ENCODE measurements at places on chromosomes 3 and 15.

DNA sequence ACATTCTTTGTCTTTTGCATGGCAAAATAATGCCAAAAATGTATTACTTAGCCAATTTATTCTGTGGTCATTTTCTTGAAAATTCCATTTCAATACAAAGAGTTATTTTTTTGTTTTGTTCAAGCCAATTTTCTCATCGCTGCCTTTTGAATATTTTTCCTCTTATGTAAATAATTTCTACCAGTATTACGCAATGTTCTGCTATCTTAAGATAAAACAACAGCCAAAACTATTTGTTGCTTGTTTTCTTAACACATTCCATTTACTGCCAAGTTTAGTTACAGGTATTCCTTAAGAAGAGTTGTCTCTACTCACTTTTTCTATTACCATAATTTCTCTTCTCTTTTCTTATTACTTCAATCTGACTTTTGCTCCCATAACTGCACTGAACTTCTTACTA, 163.1 kb downstream of the ROBO1 start:
- DNase-seq, result no peak

DNA sequence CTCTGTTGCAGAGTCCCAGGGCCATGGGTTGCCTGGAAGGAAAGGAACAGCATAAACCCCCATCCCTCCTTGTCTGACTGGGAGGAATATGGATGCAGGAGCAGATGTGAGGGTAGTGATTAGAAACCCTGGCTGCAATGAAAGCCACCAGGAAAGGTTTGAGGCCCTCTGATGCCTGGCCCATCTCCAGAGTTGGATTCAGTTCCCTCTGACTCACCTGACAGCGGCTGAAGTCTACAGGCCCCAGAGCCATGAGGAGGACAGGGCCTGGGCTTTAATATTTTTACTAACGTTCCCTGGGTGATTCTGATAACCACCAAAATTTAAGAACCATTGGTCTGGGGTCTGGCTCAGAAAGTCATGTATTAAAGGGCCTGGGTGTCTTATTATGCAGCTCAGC, 214.0 kb downstream of the EPHB1 start:
- no peak for DNase-seq

GRCh38 chr3:106006571-106006970, 137.8 kb upstream of the CBLB start:
- no peak for DNase-seq

DNA sequence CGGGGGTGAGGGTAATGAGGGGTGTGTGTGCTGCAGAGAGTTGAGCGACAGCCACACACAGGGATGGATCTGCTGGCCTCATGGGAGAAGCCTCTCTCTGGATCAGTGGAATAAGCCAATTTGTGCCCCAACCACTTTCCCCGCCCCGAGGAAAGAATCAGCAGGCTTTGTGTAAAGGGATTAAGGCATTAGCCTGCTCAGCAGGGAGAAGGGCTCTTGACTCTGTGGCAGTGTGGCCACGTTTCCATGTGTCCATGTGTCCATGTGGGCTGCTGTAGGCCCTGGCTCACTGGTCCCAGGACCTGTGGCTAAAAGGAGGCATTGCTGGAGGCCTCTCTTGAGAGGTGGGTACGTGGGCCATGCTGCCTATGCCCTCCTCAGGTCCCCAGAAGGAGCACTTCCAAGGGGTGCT, 104.7 kb downstream of the HMG20A start:
- DNase-seq, result no peak

DNA sequence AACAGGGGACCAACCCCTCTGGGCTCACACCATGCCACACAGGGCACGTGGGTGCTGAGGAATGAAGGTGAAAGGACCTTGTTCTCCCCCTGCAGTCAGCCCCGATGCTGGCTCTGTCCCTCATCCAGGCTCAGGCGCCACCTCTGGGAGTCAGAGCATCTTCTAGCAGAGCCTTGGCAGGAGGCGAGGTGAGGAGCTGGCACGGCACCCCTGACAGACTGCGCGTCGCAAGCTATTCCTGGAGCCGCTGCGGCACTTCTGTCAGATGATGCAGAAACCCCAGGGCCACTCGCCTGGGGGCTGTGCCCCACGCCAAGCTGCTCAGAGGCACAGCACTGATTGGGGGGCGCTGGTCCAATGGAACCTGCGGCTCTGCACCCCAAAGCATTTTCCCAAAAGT, 62.0 kb downstream of the MGLL start:
- DNase-seq, result peak; percentile 49

DNA sequence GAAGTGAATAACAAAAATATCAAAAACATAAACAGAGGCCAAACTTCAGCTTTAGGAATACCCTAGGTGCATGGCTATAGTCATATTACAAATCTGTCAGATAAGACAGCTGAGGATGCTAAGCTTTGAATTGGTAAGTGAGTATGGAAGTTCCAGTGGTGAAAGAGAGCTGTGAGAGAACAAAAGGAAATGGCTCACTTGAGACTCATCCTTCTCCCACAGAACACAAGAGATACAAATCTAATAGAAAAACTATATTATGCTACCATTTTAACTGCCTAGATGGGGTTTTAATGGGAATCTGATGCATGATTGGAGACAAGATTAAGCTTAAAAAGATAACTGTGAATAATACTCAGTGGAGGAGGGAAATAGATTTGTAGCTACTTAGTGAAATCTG, 21.5 kb upstream of the PEX5L start:
- no peak for DNase-seq

GRCh38 chr3:57133157-57133556, 32.0 kb downstream of the IL17RD start:
- no peak for DNase-seq

GRCh38 chr3:17025594-17026139, 140.9 kb downstream of the PLCL2 start:
- peak; percentile 25 for DNase-seq

GRCh38 chr15:29434280-29434679, 164.7 kb upstream of the NSMCE3 start:
- no peak for DNase-seq

DNA sequence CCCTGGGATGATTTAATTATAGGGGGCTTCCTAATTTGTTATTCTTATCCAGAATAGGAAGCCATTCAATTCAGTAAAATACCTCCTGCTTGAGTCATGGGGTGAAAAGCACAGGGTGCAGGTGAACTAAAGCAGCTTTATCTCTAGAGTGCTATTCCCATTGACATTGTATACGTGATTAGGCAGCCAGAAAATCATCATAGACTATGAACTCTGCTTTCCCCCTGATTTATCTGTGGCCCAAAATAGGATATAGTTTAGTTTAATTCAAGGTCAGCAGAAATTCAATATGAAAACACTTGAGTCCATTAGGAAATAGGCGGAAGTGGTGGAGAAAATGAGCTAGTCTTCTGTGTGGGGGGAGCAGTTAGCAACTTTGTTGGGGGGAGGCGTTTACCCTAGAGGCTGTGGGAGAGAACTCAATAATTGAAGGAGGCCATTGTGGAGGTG, 18.2 kb upstream of the PRKCI start:
- no peak for DNase-seq

Measured in gastrocnemius medialis (tissue), 4 donors.